ENCODE measurements at places on chromosomes 7 and 10. TPM values are rescaled to one million over a fixed set of nuclear protein-coding genes. Genes with fewer than 3 reads are reported as not detected.

DNA sequence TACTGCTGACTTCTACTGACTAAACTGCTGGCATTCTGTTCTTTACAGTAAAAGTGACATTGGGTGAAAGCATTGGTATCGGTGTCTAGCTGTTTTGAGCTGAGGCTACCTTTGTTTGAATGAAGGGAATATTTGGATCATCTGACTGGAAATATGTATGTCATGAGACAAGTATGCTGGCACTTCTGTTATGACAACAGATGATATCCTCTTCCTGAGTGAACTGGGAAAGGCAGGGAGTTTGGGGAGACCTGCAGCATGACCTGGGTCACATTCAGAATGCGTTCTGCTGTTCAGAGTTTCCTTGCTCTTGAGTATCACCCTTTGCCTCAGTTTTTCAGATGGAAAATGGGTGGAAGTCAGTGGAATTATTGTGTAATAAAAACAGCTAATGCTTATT is 81.8 kb downstream of the PLCE1 start:
- peak; percentile 25 for DNase-seq

DNA sequence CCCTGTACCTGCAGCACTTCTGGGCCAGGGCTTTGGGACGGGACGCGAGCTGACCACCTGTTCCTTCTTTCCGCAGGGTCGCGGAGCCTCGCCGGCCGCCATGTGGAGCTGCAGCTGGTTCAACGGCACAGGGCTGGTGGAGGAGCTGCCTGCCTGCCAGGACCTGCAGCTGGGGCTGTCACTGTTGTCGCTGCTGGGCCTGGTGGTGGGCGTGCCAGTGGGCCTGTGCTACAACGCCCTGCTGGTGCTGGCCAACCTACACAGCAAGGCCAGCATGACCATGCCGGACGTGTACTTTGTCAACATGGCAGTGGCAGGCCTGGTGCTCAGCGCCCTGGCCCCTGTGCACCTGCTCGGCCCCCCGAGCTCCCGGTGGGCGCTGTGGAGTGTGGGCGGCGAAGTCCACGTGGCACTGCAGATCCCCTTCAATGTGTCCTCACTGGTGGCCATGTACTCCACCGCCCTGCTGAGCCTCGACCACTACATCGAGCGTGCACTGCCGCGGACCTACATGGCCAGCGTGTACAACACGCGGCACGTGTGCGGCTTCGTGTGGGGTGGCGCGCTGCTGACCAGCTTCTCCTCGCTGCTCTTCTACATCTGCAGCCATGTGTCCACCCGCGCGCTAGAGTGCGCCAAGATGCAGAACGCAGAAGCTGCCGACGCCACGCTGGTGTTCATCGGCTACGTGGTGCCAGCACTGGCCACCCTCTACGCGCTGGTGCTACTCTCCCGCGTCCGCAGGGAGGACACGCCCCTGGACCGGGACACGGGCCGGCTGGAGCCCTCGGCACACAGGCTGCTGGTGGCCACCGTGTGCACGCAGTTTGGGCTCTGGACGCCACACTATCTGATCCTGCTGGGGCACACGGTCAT is 13.3 kb downstream of the GPR146 start:
- no peak for DNase-seq

DNA sequence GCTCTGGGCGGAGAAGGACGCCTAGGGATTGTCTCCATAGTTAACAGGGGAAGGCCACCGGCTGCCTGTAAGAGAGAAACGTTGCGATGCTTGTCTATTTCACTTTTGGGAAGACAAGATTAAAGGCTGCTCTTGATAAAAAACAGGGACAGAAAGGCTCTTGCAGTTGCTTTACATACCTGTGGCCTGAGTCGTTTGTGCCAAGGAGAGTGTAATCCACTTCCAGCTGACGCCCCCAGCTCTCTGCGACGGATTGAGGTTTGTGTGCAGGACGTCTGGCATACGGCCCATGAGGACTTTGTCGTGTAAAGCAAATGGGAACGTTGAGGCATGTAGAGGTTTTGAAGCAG is 1.1 kb downstream of the MAP3K8 start:
- peak; percentile 47 for DNase-seq

DNA sequence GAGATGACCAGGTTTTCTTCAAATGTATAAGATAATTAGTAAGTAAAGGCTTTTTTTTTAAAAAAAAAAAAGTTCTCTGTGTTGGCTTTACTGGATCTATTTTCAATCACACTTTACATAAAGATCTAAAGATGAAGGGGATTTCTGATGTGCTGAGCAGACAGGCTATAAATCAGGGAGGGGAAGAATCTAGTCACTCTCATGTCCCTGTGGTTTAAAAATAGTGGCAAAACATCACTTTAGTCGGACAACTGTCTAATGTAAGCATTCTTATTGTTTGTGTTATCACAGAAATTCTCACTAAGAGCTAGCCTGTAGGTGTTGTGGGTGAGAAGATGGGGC is 132.7 kb downstream of the ICA1 start:
- DNase-seq: no peak

DNA sequence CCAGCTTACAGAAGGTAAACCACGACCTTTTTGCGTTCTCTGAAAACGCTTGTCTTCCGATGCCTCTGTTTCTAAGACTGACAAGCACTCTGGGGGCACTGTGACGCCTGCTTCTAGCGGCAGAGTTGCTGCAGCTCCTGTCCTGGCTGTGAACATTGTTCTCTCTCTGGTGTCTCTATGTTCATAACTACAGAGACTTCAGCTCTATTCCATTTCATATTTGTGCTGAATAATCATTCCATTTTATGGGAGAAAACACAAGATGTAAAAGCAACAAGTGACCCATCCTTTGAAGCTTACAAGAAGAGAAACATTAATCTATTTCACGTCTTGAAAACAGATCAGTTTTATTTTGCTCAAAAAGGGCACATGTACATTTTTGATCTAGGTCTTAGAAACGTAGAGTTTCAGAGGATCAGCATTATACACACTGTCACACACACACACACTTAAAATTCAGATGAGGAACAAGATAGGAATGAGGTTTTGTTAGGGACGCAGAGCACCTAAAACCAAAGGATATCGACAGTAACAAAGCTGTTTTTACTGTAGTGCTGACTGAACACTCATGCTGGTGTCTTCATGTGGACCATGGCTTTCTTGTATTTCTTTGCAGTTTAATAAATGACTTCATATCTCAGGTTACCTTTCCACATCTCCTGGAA is 3.0 kb downstream of the IKZF1 start:
- no peak for DNase-seq

GRCh38 chr7:133477791-133478190 is 224.9 kb downstream of the EXOC4 start:
- no peak for DNase-seq

GRCh38 chr7:157638563-157638962 is 301.8 kb downstream of the DNAJB6 start:
- no peak for DNase-seq

GRCh38 chr10:94349327-94349726 is 13.4 kb downstream of the NOC3L start:
- no peak for DNase-seq

DNA sequence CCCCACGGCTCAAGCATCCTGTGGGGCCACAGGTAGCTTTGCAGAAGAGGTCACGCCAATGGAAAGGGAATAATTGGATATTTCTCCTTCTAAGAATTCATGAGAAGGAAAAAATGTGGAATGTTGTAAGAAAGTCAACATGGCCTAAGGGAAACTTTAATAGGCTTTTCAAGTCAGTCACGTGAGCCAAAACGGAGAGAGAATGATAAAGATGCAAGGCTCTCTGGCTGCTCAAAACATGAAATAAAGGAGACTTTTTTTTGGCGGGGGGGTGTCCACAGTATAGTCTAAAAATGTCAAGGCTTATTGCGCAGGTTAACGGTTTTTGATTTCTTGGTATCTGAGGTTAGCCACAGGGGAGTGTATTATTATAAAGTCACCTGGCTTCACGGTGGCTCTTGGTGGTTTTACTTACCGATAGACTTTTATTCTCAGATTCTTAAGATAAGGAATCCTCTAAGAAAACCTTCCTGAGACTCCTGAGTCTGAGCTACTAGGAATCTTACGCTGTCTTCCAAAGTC is 148.1 kb downstream of the ARHGAP21 start:
- no peak for DNase-seq

- peak; percentile 32 for DNase-seq
Measured at GRCh38 chr10:82943142-82943541, 1068.1 kb downstream of the NRG3 start.

GRCh38 chr7:157411580-157411979 is 74.8 kb downstream of the DNAJB6 start:
- peak; percentile 76 for DNase-seq

- no peak for DNase-seq
Measured at GRCh38 chr7:5700391-5700985, 81.0 kb downstream of the RNF216 start.

- DNase-seq: peak; percentile 61
Measured at GRCh38 chr10:120945801-120946302, 94.7 kb downstream of the WDR11 start.

DNA sequence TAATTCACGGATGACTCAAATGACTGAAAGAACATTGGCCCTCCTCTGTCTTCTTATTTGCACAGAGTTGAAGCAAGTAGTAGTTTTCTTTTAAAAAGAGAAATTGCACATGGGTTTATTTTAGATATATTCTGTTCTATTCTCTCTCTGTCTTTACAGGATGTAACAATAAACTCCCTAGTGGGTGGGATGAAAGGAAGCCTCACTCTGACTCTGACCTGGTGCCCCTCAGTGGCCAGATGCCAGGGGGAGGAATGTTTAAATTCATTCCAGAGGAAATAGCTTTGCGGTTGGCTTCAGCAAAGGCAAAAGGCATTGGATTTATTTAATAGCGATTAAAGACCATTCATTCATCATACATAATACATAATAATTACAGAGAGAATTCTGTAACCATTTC is 156.4 kb upstream of the MTPN start:
- peak; percentile 47 for DNase-seq

DNA sequence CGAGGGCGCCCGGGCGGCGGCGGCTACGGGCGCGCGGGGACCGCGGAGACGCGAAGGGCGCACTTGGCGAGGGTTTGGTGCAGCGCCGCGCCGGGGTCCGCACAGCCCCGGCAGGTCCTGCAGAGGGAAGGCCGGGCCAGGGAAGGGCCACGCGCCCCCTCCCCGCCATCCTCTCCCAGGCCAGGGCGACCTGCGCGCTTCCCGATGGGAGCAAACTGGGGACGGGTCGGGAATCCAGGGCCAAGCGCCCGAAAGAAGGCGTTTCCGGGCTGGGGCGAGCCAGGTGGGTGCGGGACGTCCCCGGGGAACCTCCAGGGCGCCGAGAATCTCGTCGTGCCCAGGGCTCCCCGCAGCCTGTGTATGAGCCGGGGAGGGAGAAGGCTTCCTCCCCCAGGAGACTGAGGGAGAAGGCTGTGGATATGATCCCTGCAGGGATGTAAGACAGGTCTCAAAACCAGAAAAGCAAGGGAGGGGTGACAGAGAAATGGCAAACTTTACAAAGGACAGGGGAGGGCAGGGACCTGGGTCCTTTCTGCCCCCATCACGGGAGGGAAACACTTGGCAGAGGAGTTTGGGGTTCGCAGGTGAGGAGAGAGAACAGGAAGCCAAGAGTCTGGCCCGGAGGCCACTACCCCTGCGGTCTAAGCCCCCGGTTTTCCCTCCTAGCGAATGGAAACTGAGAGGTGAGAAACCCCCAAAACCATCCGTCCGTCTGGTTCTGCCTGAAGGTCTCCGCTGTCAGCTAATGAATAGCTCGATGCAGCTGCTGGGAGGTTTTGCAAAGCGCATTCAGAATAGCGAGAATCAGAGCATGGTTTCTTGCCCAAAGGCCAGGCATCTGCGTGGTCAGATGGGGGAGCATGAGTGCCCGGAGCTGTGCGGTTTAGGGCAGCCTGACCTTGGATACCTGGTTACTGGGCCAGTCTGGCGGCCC is 674 bp downstream of the AMZ1 start:
- DNase-seq: no peak

DNA sequence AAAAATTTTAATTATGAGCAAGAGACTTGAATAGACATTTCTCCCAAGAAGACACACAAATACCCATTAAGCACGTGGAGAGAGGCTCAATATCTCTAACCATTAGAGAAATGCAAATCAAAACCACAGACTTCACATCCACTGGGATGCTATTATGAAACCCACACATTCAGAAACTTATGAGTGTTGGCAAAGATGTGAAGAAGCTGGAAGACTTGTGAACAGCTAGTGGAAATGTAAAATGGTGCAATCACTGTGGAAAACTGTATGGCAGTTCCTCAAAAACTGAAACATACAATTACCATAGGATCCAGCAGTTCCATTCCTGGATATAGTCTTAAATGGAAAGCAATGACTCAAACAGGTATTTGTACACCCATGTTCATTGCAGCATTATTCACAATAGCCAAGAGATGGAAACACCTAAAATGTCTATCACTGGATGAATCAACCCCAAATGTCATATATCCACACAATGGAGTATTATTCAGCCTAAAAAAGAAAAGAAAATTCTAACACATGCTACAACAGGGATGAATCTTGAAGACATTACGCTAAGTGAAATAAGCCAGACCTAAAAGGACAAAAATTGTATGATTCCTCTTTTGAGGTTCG is 53.5 kb upstream of the FRMD4A start:
- DNase-seq: peak; percentile 12

GRCh38 chr7:78090616-78091015 is 292.0 kb downstream of the PHTF2 start:
- DNase-seq: peak; percentile 4

GRCh38 chr10:69644658-69645295 is 14.7 kb downstream of the FAM241B start:
- peak; percentile 40 for DNase-seq

DNA sequence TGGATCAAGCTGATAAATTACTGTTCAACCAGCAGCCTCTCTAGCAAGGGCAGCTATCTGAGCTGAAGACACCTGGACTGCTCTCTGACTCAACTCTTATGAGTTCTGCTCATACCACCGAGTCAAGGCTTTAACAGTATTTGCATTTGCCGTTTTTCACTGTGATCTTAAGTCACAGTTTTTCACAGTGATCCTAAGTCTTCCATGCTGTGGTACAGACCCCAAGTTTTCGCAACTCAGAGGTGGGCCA is 31.3 kb downstream of the PIP4K2A start:
- peak; percentile 8 for DNase-seq

DNA sequence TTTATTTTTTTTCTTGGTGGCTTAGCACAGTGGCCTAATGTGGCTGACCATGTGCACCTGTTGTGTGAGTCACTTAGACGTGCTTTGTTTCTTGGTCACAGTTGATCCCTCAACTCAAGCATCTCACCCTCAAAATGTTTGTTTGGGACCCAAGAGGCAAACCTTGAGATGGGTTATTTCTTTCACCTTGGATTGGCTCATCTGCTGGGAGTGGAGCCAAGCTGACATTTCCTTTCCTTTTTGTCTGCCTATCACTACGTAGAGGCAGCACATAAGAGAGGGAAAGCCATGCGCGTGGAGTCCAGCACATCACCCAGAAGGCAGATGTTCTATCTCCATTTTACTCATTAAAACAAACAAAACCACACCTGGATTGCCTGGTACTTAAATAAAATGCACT is 6.4 kb upstream of the PRKCQ start:
- DNase-seq: no peak

- no peak for DNase-seq
Measured at GRCh38 chr10:43945094-43945730, 296.5 kb upstream of the ZNF32 start.

The GPR85 gene
- 9.2 TPM for total RNA-seq

The ANKMY2 gene
- total RNA-seq: 33.1 TPM

The AGR3 gene
- not detected for total RNA-seq

The DKK1 gene
- total RNA-seq: 54.4 TPM

The CNTNAP2 gene
- total RNA-seq: not detected

The SUN3 gene
- total RNA-seq: not detected

The PPP1R9A gene
- total RNA-seq: 3.3 TPM

The GDF10 gene
- 25.1 TPM for total RNA-seq

The PNLIPRP3 gene
- total RNA-seq: not detected

The URGCP gene
- total RNA-seq: 27.7 TPM

The MSS51 gene
- 1.5 TPM for total RNA-seq

The GSDME gene
- total RNA-seq: 57.1 TPM

The CCL26 gene
- total RNA-seq: 1.3 TPM

The CLRN3 gene
- not detected for total RNA-seq

All from fibroblast of lung (primary cell).